Cerebellar nuclear complex (tissue), 1 donor: ENCODE measurements at places on chromosomes 11 and 22.

DNA sequence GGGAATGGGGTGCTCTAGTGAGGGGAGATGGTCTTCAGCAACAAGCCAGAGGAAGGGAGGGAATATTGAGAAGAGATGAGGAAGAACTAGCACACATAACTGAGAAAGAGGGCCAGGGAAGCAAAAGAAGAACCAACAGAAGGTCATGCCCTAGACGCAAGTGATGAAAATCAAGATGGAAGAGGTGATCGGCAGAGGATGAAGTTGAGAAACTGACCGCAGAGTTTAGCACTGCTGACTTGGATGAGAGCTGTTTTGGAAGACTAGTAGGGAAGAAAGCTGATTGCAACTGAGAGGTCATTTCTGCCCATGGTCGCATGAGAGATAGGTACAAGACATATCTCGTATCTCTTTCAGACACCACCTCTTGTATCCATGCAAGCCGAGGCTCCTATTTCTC lies 2.9 kb downstream of the SPINDOC start:
- no peak for DNase-seq

- no peak for DNase-seq
Measured at GRCh38 chr22:33684087-33684486, 236.2 kb downstream of the LARGE1 start.

- no peak for DNase-seq
Measured at GRCh38 chr11:86537541-86538222, 134.7 kb downstream of the ME3 start.

DNA sequence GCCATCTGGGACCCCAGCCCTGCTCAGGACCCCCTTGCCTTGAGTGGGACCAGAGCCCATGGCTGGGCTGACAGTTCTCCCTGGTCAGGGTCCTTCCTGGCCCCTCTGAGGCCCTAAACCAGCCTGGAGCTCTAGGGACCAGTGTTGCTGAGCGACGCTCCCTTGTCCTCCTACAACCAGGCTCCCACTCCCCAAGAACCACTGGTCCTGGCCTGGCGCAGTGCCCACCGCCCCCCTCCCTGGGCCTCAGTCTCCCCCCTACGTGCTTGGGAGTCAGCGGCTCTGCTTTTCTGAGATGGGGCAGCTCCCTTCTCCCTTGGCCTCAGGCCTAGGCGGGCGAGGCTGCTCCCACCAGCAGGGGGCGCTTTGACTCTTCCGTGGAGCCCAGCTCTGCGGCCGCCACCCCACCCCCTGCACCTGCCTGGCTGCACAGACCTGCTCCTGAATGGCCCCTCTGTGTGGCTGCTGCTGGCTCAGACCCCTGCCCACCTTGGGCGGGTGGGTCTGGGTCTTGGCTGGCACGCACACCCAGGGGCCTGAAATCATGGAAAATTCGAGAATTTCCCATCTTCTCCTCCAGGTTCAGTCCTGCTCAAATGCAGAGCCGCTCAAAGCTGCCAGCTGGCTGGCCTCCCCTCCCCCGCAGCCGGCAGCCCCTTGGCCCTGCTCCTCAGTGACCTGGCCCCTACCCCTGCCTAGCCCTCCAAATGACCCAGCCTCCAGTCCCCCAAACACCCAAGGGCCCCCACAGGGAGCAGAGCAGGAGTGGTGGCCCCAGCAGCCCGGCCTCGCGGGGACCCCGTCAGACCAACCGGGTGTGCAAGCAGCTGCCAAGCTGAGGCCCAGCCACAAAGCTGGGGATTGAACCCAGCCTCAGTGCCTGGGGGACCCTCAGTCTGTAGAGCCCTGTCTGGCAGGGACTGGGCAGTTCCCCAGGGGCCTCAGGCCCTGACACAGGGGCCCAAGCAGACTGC lies 9.1 kb downstream of the PRR33 start:
- no peak for DNase-seq

DNA sequence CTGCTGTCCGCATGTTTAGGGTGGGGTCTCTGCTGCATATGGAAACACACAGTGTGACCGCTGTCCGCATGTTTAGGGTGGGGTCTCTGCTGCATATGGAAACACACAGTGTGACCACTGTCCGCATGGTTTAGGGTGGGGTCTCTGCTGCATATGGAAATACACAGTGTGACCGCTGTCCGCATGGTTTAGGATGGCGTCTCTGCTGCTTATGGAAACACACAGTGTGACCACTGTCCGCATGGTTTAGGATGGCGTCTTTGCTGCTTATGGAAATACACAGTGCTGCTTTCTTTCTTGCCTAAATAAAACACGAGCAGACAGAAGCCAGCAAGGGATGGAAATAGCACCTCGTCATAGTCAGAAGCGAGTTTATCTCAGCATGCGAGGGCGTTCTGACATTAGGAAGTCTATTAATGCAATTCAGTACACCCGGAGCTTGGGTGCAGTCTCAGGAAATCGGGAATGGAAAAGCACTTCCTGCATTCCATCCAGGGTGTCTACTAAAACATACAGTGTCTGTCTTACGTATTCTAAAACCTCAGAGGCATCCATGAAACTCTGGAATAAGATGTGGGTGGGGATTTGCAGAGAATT lies 32.6 kb upstream of the TOLLIP start:
- no peak for DNase-seq

- DNase-seq, result no peak
Measured at GRCh38 chr11:126431401-126432064, 76.0 kb downstream of the ST3GAL4 start.

DNA sequence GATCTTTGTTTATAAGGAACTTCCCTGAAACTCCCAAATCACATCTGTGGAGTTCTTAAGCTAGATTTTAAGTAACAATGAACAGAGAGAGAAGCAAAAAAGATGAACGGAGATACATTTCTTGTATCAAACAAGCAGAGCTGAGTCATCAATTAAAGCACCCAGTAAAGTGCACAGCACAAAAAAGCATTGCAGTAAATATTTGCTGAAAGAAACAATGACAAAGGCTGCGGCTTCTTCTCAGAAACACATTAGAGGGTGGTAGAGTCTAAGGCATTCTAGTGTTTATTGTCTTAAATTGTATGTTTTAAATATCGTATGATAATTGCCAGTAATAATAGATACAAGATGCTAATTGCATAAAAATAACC lies 941.6 kb upstream of the CHORDC1 start:
- DNase-seq, result no peak

DNA sequence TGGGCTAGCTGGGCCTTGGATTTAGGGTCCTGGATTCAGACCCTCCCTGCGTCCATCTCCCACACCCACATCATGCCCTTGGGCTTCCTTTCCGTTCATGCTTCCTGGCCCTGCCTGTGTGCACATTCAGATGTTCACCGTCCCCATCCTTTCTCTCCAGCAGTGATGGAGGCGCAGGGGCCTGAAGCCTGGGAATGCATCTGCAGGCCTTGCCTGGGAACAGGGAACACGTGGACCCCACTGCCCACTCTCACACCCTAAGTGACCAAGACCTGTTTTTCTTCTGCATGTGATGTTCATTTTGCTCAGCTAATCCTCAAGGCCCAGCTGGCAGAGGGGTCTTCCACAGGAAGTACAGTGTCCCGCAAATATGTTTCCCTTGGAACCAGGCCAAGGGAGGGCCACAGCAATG lies 91.6 kb upstream of the PARVA start:
- DNase-seq, result no peak

- DNase-seq, result no peak
Measured at GRCh38 chr11:68440224-68440623, 20.3 kb upstream of the PPP6R3 start.

DNA sequence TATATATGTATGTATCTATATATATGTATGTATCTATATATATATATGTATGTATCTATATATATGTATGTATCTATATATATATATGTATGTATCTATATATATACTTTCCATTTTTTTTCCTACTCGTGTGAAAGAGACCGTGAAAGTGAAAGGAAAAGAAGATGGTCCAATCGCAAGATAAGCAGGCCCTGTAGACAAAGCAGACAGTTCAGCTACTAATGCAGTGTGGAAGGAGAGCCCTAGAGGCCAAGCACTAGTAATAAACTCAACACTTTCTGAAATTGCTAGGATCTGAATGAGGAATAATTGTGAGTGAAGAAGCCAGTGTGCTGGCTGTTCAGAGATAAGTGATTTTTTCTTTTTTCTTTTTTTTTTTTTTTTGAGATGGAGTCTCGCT lies 47.2 kb downstream of the MCHR1 start:
- no peak for DNase-seq

GRCh38 chr11:116729501-116730240 lies 43.1 kb downstream of the BUD13 start:
- DNase-seq, result no peak

GRCh38 chr11:127843483-127844396 lies 743.6 kb downstream of the ETS1 start:
- DNase-seq, result no peak

DNA sequence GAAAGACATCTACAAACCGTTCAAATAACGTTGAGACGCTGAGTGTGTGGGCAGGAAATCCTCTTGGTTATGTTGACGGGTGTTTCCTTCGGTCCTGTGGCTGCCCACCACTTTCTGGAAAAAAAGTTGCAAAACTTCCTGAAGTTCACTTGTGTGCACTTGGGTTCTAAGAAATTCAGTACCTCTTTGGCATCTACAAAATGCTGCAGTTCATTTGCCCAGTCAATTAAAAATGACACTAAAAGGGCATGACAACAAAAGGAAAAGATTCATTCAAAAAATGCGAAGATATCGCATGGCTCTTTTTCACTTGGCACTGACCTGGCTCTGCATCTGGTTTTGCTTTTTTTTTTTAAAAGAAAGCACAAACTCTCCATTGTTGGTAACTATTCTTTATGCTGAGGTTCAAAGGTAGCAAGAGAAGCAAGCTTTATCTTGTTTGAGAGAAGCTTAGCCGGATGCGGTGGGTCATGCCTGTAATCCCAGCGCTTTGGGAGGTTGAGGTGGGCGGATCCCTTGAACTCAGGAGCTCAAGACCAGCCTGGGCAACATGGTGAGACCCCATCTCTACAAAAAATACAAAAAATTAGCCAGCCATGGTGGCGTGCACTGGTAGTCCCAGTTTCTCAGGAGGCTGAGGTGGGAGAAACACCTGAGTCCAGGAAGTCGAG lies 10.6 kb upstream of the XBP1 start:
- no peak for DNase-seq

- no peak for DNase-seq
Measured at GRCh38 chr11:78961937-78962701, 387.5 kb upstream of the NARS2 start.

DNA sequence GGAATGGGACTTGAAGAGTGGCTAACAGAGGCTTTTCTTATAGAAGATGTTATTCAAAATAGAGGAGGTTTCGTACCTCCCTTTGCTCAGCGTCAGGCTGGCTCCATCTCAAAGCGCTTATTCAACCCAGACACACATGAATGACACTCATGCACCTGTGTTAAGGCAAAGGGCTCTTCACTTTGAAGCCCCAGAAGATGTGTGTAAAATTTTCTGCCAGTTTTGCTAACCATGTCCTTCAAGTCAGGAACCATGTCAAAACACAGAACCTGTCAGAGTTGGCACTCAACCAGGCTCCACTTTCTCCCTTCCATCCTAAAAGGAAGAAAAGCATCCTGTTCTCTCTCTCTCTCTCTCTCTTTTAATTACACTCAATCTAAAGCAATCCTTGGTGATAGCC lies 352.8 kb upstream of the NARS2 start:
- no peak for DNase-seq

GRCh38 chr22:19770349-19771220 lies 10.0 kb downstream of the TBX1 start:
- DNase-seq, result no peak

- no peak for DNase-seq
Measured at GRCh38 chr11:119536801-119537200, 113.8 kb upstream of the THY1 start.

GRCh38 chr11:117185736-117186430 lies 7.3 kb downstream of the SIDT2 start:
- no peak for DNase-seq

GRCh38 chr11:18063862-18064434 lies 17.9 kb upstream of the TPH1 start:
- DNase-seq, result no peak

DNA sequence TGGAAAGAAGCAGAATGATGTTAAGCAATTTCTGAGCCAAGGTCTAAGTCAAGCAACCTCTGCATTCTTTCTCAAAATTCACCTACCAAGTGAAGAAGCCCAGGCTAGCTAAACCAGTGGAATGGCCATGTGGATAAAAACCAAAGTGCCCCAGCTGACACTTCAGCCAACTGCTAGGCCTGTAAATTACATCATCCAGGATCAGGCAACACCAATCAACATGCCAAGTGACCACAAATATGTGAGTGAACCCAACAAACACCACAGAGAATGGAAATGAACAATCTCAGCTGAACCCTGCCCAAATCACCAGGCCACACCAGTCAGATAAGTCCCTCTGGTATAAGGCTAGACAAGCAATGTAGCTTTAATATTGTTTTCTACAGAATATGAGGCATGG lies 25.1 kb upstream of the FJX1 start:
- DNase-seq, result no peak

- no peak for DNase-seq
Measured at GRCh38 chr11:119206511-119207414, 624 bp downstream of the CBL start.

DNA sequence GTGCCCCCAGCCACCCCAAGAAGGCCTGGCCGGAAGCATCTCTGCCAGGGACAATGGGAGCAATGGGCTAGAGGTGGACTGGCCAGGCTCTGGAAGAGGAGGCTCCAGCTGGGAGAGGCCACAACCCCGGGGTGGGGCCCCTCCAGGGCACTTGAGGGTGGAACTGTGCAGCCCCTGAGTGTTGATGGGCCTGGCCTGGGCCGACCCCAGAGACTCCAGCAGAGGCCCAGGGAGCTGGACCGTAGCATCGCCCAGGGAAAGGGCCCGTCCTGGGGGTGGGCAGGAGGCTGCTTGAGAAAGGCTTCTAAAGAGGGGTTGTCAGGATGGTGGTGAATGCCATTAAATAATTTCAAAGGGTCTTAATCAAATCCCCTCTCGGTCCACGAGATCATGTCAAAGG lies 30.4 kb downstream of the CDKN1C start:
- DNase-seq, result no peak

DNA sequence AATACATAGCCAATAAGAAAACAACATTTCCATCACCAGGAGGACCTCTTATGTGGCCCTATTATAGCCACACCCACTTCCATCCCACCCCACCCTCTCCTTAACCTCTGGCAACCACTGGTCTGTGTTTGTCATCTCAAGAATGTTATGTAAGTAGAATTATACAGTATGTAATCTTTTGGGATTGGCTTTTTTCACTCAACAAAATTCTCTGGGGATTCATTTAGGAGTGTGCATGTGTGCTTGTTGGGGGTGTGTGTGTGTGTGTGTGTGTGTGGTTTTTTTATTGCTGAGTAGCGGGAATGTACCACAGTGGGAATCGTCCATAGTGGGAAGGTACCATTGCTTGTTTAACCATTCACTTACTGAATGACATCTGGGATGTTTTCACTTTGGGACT lies 5.2 kb downstream of the KCNJ5 start:
- no peak for DNase-seq

- DNase-seq, result no peak
Measured at GRCh38 chr11:77179048-77179447, 51.0 kb downstream of the MYO7A start.

GRCh38 chr11:64868904-64869570 lies 9.4 kb downstream of the EHD1 start:
- DNase-seq, result no peak

- no peak for DNase-seq
Measured at GRCh38 chr11:106475181-106475580, 397.7 kb downstream of the AASDHPPT start.

GRCh38 chr22:34129691-34130486 lies 209.6 kb upstream of the LARGE1 start:
- no peak for DNase-seq

- DNase-seq, result no peak
Measured at GRCh38 chr22:20128902-20129746, 2.5 kb upstream of the ZDHHC8 start.

- DNase-seq, result no peak
Measured at GRCh38 chr11:32438866-32439489, 3.6 kb upstream of the WT1 start.

- DNase-seq, result no peak
Measured at GRCh38 chr11:35675901-35676610, 13.5 kb downstream of the TRIM44 start.
